CD8-positive, alpha-beta memory T cell (primary cell): ENCODE measurements at places on chromosomes 2 and 18.
A peak's percentile ranks its signal among the peaks of the same experiment; 100 is the strongest.

DNA sequence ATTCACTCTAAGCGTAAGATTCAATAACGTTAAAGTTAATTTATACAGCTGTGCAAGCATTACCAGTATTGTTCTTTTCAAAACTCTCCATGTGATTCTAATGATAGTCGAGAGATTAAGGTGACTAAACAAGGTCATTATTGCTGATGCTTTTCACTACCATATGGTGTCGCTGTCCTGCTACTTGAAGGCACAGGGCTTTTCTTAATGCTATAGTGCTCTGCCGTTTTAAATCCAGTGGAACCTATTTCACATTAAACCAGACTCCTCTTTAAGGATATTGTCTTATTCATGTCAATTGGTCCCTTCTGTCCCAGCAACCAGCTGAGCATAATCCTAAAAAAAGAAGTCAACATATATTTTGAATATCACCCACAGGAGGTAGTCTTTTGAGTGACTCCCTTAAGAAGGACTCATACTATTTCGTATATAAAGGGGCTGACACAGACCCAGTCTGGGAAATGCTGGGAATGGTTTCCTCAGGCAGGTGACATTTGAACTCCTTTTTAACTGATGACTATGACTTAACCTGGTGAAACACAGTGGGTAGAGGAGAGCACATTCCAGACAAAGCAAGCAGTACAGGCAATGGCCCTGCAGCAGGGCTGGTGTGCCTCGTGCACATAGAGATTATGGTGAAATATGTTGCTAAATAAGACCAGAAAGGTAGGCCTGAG is 53.9 kb upstream of the CYTIP start:
- no peak for DNase-seq

- DNase-seq: no peak
These were observed 70.0 kb upstream of the KCNH7 start for GRCh38 chr2:162908567-162908966.

DNA sequence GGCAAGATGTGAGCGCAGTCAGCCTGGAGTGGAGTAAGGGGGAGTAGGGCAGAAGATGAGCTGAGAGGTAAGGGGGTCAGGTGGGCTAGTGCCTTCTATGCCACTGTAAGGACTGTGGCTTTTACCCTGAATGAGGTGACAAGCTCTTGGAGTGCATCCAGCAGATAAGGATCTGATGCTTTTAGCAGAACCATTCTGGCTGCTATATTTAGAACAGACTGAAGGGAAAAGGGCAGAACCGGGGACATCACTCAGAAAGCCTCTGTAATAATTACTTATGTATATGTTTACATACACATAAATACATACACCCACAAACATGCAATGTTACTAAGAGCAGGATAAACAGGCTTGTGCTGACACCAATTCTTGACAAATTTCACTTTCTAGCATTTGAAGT is 124.8 kb downstream of the DTNB start:
- DNase-seq: no peak

DNA sequence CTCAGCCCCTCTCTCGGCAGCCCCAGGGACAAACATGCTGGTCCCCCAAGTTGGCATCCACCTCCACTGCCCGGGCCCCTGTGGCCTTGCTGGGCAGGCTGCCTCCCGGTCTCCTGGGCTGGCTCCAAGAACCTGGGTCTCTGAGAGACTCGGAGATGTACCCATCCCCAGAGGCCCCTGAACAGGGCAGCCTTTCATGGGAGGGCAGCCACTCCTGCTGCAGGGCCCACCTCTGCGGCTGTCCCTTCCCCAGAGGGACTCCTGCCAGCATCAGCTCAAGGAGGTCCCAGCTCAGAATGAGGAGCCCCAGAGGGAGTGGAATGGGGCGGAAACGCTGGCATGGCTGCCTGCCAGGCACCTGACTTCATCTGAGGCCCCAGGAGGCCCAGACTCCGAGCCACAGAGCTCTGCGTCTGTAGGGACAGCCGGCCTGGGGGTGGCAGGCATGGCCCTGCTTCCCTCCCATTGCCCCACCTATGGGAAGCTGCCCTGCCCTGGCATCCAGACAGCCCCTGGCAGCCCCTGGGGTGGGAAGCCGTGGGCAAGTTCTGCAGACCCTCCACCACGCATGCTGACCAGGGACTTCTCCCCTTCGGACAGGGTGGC is 857 bp upstream of the CROCC2 start:
- DNase-seq: no peak

DNA sequence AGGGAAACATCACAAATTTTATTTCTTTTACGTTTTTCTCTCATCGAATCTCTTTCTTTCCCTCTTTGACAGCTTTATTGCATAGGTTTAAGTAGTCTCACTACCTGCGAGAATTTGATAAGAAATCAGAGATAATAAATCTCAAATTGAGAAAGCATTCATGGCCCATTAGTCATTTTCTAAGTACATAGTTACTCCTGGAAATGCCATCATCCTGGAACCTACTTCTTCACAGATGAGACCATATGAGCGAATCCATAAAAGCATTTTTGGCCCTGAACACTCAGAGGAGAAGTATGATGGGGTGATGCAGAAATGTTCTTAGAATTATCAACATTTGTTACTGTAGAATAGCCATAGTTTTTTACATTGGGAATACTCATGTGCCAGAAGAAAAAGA is 138.0 kb upstream of the ARHGAP28 start:
- DNase-seq: no peak

DNA sequence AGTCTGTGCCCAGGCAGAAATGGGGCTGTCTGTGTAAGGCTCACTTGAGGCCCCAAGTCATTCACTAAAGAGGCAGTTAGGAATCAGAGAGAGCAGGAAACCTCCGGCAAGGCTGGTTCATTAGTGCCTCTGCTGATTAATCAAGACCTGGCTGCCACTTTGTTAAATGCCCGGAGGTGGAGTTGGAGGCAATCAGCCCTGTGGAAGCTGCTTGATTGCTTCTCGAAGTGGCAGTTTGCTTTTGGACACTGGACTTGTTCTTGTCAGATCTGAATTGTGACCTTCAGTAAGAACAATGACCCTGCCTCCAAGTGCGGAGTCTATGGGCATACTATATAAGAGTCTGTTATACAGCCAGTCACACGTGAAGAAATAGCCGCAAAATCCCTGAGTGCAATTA is 183.9 kb upstream of the LINC00305 start:
- DNase-seq: no peak

DNA sequence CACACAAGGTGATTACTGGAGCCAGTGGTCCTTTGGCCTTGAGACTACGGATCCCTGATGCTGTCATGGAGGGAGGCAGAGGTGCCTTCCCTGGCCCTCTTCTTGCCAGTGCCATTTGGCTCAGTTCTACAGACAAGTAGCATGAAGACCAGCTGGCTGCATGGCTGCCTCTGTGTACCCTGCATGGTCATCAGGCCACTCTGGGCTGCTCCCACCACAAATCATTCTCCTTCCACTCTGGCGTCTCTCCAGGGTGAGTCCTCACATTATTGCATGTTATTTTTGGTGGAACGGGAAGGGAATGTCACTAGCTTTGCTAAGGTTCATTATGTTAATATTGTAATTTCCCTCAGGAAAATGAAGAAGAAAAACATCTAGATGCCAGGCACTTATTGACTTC is 229.8 kb downstream of the VAPA start:
- no peak for DNase-seq

DNA sequence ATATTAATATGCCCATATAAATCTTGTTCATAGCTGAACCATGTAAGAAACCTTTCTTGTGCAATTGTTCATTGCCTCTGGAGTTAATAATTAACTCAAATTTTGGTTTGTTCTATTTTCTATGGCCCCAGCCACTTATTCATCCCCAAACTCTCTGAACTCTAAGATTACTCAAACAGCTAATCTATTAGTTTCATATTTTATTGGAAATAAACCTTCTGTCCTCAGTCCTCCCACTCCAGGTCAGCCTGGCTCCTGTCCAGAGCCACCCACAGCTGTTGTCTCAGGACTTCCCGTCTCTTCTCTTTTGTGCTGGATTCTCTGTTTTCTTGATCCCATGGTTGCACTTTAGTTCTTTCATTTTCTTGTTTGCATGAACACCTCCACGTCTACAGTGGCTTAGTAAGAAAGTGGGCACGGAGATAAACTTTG is 4.4 kb upstream of the RNF103 start:
- DNase-seq: no peak

GRCh38 chr2:44392338-44392943 is 30.7 kb downstream of the CAMKMT start:
- peak; percentile 20 for DNase-seq
